ENCODE measurements at places on chromosomes 5 and 9.

- no peak for DNase-seq
These were observed 8.2 kb upstream of the IRF1 start for GRCh38 chr5:132498686-132499271.

- no peak for DNase-seq
These were observed 52.3 kb downstream of the WDR36 start for GRCh38 chr5:111144352-111144930.

- no peak for DNase-seq
These were observed 19.4 kb upstream of the UNC5A start for GRCh38 chr5:176790941-176791340.

GRCh38 chr5:151427258-151427657 is 20.1 kb upstream of the SLC36A1 start:
- DNase-seq: no peak

- no peak for DNase-seq
These were observed 46.1 kb downstream of the RFX3 start for GRCh38 chr9:3479514-3480352.

GRCh38 chr9:81634915-81635516 is 54.3 kb downstream of the TLE1 start:
- DNase-seq: no peak
